ENCODE measurements at places on chromosomes 6 and 20. TPM values are rescaled to one million over a fixed set of nuclear protein-coding genes. Genes with fewer than 3 reads are reported as not detected.

Gene SYNE1
- total RNA-seq, result 52.9 TPM

Gene DOK5
- total RNA-seq, result 2.4 TPM

Gene EYS
- total RNA-seq, result 0.32 TPM

Gene HCRTR2
- total RNA-seq, result not detected

Gene MAP7
- 0.32 TPM for total RNA-seq

Gene TREML4
- not detected for total RNA-seq

Gene DLL1
- 1.7 TPM for total RNA-seq

Gene PM20D2
- total RNA-seq, result 7.8 TPM

Gene ANKRD6
- 4.9 TPM for total RNA-seq

Gene HINT3
- 31.3 TPM for total RNA-seq

Gene PI16
- not detected for total RNA-seq

Gene LY6G6F
- not detected for total RNA-seq

Gene IMPG1
- under 0.01 TPM for total RNA-seq

Gene KLHDC3
- total RNA-seq, result 129 TPM

Gene MAS1
- total RNA-seq, result not detected
